ENCODE measurements at places on chromosomes 12 and 14. TPM values are rescaled to one million over a fixed set of nuclear protein-coding genes. Genes with fewer than 3 reads are reported as not detected.
A peak's percentile ranks its signal among the peaks of the same experiment; 100 is the strongest.

DNA sequence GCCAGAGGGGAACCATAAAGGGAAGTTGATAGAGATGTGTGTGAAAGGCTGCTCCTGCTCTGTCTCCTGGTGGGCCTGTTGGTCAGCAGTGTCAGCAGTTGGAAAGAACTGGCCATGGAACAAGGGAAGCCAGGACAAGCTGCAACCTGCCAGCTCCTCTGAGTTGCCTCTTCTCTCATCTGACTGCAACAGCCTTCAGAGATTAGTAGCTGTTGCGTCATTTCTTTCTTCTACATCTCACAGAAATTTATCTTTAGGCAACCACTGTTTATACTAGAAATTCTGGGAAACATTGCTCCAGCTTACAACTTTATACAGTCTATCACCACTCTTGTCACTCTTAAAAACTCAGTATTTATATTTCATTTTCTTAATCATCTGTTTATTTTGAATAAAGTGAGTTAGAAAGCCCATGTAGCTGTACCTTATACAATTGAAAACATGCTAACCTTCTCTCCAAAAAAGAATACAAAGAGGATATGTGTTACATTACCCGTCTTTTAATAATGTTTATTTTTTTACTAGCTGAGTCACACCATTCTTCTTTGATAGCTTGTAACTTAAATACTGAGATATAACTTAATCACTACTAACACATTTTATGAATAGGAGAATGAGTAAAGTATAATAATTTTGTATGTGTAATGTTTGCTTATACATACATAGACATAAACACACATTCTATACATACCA lies 224.2 kb downstream of the LRFN5 start:
- H3K4me3 ChIP-seq: no peak overlapping the region
- H3K4me1 ChIP-seq: no peaks in the 10 kb centered on the region
- DNase-seq: no peak
- no peaks in the 10 kb centered on the region for H3K36me3 ChIP-seq

GRCh38 chr12:6461401-6462233 lies 8.9 kb downstream of the VAMP1 start:
- H3K27me3 ChIP-seq: no peaks in the 10 kb centered on the region
- no peak overlapping the region for H3K4me3 ChIP-seq
- H3K27ac ChIP-seq: peak overlapping the region; percentile 71
- peaks cover 50% of the 10 kb centered on the region for H3K36me3 ChIP-seq
- peaks cover 59% of the 10 kb centered on the region for H3K4me1 ChIP-seq

GRCh38 chr14:96461950-96462798 lies 40.0 kb upstream of the PAPOLA start:
- H3K4me1 ChIP-seq: no peaks in the 10 kb centered on the region
- H3K27me3 ChIP-seq: no peaks in the 10 kb centered on the region
- no peaks in the 10 kb centered on the region for H3K36me3 ChIP-seq
- no peak overlapping the region for H3K4me3 ChIP-seq
- no peak for DNase-seq
- H3K27ac ChIP-seq: no peak overlapping the region

KERA gene
- not detected for polyA plus RNA-seq

INSM2 gene
- polyA plus RNA-seq: not detected

KRT77 gene
- not detected for polyA plus RNA-seq

DNA sequence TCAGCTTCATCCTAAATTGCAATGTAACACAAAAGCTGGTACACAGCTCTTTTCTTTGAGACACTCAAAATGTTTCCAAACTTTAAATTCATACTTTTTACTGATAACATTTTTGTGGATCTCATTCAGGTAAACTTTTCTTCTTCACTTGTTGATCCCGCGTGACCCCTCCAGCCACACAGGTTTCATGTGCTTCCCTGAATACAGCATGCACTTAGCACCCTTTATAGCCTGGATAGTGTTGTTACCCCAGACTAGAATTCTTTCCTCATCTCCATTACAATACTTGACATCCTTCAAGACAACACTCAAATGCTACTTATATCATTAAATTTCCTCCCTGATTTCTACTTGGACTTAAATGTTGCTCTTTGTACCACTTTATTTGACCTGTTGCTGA lies 373.4 kb downstream of the RAD51B start:
- no peaks in the 10 kb centered on the region for H3K27me3 ChIP-seq
- DNase-seq: no peak
- H3K4me1 ChIP-seq: no peaks in the 10 kb centered on the region

WSCD2 gene
- polyA plus RNA-seq: not detected

- H3K27me3 ChIP-seq: no peaks in the 10 kb centered on the region
- H3K4me3 ChIP-seq: no peak overlapping the region
- H3K27ac ChIP-seq: no peak overlapping the region
- peak; percentile 35 for DNase-seq
- H3K36me3 ChIP-seq: no peaks in the 10 kb centered on the region
Measured at GRCh38 chr14:85620947-85621346, 91.0 kb downstream of the FLRT2 start.

GRCh38 chr14:25875475-25875874 lies 722.4 kb downstream of the NOVA1 start:
- H3K27me3 ChIP-seq: no peaks in the 10 kb centered on the region
- DNase-seq: no peak
- H3K4me1 ChIP-seq: no peaks in the 10 kb centered on the region
- H3K27ac ChIP-seq: no peak overlapping the region

DNA sequence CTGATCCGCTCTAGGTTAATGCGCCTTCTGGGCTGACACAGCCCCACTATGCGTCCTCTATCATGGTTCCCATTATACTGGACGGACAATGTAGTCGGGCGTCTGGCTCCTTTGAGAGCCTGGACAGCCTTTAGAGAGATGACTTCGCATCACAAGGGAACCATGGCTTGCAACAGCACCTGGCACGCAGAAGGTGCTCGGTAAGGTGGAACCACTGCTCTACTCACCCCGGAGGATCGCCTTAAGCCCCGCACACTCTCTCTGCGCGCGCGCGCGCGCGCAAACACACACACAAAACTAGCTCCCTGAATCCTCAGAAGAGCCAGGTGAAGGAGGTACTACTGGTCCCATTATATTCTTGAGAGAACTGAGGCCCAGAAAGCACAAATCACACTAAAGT lies 7.1 kb downstream of the MAP3K12 start:
- H3K4me3 ChIP-seq: peak overlapping the region; percentile 77
- no peaks in the 10 kb centered on the region for H3K36me3 ChIP-seq
- peaks cover 34% of the 10 kb centered on the region for H3K4me1 ChIP-seq

RFLNA gene
- polyA plus RNA-seq: not detected

DHRS4L2 gene
- polyA plus RNA-seq: 46.6 TPM

POTEG gene
- not detected for polyA plus RNA-seq

TAMALIN gene
- polyA plus RNA-seq: 40.1 TPM

DNA sequence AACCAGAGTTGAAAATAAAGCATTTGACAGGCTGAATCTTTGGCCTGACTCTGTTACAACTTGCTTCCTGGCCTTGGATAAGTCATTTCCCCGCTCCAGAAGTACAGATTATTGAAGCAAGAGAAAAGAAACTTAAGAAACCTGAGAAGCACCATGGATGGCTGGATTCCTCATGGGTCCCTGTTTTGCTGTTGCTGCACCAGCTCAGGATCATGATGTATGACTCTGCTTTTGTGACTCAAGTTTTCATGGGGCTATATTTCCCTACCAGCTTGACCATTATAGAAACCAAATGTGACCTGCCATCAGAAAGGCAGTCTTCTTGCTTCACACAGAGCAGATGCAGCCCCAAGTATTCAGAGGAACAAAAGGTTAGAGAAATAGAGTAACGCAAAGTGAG lies 921.8 kb downstream of the BCL11B start:
- no peak overlapping the region for H3K27ac ChIP-seq
- H3K4me1 ChIP-seq: no peaks in the 10 kb centered on the region
- H3K27me3 ChIP-seq: no peaks in the 10 kb centered on the region

IGF1 gene
- polyA plus RNA-seq: not detected

- H3K27ac ChIP-seq: no peak overlapping the region
- H3K4me3 ChIP-seq: no peak overlapping the region
- H3K36me3 ChIP-seq: no peaks in the 10 kb centered on the region
- no peaks in the 10 kb centered on the region for H3K4me1 ChIP-seq
Measured at GRCh38 chr14:103028161-103028767, 29.1 kb downstream of the CDC42BPB start.

DCN gene
- polyA plus RNA-seq: not detected

DNA sequence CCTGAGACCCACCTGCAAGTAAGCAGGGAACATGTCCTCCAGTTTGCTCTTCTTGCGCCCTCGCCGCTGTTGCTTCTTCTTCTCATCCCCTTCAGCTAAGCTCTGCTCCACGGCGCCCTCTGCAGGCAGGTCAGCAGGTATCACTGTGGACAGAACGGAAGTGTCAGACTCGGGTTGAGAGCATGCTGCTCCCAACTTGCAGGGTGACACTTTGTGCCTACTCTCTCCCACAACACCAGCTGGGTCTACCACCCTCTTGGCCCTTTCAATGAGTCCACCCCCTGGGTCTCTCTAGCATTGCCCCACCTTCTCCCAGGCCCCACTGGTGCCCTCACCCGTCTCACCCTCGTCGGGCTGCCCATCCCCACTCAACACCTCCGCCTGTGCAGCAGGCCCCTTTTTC lies 16.7 kb downstream of the KMT2D start:
- H3K4me1 ChIP-seq: no peaks in the 10 kb centered on the region
- H3K4me3 ChIP-seq: no peak overlapping the region
- no peak overlapping the region for H3K27ac ChIP-seq
- peak; percentile 49 for DNase-seq
- no peaks in the 10 kb centered on the region for H3K27me3 ChIP-seq

GRCh38 chr12:10673659-10674384 lies at the start of gene STYK1:
STYK1 (minus strand) TSS chr12:10674052; CDS start chr12:10634618, 39,434 bp downstream.
- H3K27me3 ChIP-seq: peaks cover 50% of the 10 kb centered on the region
- peak within 1 kb of the TSS; percentile 17 for H3K4me3 ChIP-seq
- peaks cover 18% of the 10 kb centered on the region for H3K4me1 ChIP-seq
- no peak for DNase-seq
- no peaks in the 10 kb centered on the region for H3K36me3 ChIP-seq
- no peak within 1 kb of the TSS for H3K27ac ChIP-seq

DNA sequence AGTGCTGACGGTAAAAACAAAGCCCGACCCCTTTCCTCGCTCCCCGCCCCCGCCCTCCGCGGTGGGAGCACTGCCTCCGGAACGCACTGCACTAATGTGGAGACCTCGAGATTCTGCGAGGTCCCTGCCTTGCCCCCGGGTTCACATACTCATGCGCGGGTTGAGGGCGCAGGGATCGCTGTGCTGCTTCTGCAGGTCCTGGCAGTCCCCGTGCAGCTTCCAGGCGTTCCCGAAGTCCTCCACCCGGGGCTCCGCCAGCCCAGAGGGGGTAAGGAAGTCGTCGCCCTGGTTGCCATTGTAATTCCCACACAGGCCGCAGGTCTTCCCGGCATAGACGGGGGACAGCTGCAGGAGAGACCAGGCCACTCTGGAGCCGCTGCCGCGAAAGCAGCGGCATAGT lies 66.8 kb downstream of the VWF start:
- DNase-seq: no peak
- H3K4me3 ChIP-seq: no peak overlapping the region
- peaks cover 2% of the 10 kb centered on the region for H3K27me3 ChIP-seq
- H3K27ac ChIP-seq: no peak overlapping the region

DNA sequence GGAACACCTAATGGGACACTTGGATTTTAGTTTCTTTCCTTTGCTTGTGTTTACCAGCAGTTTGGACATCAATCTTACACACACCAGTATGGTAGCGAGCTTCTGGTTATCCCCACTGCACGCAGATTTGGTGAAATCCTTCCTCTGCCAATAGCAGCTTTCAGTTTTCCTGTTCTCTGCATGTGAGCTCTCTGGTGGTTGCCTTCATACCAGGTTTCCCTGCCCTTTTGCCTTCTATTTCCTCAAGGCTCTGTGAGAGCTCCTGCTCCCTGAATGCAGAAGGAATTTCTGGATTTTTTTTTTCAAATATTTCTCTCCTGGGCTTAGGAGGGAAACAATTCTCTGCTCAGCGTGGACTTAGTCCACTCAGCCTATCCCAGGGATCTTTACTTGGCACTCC lies 93.0 kb upstream of the CCDC91 start:
- no peak for DNase-seq
- H3K4me3 ChIP-seq: no peak overlapping the region
- H3K27me3 ChIP-seq: no peaks in the 10 kb centered on the region

DNA sequence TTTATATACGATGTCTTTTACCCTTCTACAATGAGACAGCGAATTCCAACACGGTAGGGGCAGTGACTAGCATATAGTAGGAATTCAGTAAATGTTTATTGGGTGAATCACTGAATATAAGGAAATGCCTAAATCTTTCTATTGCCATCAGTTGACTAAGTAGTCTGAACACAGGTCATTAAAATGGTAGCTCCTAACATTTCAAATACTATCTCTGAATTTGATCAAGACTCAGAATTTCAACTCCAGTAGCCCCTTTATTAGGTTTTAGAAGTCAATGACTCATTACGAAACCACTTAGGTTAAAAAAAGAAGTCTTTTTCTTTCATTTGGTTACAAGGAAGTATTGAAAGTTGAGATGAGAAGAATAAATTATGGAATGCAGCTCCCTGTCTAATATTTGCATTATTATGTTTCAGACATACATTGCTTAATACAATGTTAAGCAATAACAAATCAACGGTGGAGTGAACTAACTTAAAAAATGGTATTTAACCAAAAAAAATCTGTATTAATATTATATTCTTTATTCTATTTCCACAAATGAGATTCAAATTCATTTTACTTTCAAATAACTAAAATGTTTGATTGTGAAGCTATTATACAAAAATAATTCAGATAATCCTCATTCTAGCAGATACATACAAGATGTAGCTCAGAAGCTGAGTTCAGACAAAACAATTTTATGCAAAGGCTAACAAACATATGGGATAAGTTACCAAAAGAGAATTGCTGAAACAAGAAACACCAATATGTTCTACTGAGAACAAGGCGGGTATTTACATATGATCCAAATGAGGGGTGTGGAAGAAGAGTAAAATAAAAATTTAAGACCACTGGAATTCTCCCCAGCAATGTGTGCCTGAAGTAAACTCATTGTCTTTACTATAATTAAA lies 302.7 kb downstream of the CEP128 start:
- H3K4me1 ChIP-seq: no peaks in the 10 kb centered on the region
- H3K36me3 ChIP-seq: no peaks in the 10 kb centered on the region
- H3K27ac ChIP-seq: no peak overlapping the region

DNA sequence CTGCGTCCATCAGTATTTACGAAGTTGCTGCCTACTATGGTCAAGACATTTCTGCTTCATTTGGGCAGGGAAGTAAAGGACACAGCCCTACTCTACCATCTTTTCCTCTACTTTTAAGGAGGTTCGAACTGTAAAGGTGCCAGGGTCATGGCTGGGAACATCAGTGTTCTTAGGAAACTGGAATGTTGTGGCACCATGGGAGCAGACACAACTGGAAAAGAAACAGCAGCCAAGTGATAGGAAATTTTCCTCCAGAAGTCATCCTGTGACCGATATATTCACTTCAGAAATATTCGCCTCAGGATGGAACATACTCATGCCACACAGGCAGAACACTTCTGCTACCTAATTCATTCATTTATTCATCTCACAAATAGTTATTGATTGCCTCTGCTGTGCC lies 104.4 kb downstream of the ETV6 start:
- no peaks in the 10 kb centered on the region for H3K27me3 ChIP-seq

Measured in CD14-positive monocyte (primary cell).